ELF-1 (cell line): ENCODE measurements at places on chromosomes 4 and X.

- DNase-seq, result no peak
Measured at GRCh38 chrX:134821901-134822300, 163.6 kb upstream of the PLAC1 start.

DNA sequence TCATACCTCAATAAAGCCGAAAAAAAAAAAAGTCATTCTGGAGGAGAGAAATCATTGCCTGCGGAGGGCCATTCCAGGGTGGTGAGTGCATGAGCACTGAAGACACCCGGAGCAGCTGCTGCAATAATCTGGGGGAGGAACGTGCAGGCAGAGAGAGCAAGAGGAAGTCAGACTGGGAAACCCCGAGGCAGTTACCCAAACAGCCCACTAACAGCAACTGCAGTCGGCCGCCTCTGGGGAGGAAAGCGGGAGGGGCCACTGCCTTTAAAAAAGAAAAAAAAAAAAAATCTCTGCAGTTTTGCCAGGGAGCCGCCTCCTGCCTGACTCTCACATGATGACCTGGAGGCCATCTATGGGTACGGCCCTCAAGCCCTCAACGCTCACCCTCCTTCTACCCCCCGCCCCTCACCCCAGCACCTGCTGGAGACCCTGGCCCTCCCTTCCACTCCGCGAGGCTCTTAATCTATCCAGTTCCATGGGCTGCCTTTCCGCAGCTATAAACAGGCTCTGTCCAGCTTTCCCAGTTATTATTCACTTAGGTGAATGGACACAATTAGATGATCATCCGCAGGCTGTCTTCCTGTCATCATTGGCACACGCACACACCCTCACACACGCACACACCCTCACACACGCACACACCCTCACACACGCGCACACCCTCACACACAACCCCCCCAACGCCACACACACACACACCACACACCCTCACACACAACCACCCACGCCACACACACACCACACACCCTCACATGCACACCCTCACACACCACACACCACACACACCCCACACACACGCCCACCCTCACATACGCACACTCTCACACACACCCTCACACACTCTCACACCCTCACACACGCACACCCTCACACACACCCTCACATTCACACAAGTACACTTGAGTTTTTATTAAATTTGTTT, 3.4 kb upstream of the AVPR2 start:
- peak; percentile 88 for DNase-seq

DNA sequence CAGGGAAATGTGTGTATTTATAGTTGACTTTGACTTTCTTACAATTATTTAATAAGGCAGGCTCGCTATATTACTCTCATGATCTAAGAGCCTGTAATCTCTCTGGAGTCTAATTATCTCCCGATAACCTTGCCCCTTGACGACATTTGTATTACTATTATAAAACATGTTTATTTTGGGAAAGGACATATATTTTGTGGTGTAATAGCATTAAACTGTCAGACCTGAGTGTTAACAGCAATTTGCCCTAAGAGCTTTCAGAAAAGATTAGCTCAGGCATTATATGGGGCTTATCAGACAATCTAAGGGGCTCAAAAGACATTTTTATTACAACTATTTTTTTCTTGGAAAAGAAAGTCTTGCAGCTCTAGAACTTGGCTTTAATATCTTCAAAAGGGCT, 427.9 kb upstream of the SLIT2 start:
- no peak for DNase-seq

DNA sequence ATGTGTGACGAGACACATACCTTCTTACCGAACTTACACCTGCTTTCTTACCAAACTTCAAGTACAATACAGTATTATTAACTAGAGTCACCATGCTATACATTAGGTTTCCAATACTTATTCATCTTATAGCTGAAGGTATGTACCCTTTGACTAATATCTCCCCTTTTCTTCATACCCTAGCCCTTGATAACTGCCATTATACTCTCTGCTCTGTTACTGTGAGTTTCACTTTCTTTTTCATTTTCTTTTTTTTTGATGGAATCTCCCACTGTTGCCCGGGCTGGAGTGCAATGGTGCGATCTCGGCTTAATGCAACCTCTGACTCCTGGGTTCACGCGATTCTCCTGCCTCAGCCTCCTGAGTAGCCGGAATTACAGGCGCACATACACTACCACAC, 3.4 kb upstream of the PNMA5 start:
- DNase-seq, result no peak

DNA sequence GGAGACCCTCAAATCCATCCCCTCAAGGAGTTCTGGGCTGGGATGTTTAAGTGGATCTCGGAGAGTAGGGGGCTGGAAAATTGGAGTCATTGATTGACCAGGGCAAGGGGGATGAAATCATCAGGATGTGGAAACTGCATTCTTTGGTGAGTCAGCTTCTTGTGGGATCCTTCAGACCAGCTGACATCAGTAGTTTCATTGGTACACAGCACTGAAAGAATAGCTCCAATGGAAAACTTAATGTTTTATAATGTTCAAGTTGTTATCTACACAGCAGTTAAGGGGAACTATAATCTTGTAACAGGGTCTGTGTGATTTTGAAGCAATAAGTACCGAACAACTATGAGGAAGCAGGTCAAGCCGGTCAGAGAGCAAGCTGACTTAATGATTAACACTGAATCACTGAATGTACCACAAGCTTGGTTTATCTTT, 506.1 kb downstream of the RPA4 start:
- peak; percentile 19 for DNase-seq

DNA sequence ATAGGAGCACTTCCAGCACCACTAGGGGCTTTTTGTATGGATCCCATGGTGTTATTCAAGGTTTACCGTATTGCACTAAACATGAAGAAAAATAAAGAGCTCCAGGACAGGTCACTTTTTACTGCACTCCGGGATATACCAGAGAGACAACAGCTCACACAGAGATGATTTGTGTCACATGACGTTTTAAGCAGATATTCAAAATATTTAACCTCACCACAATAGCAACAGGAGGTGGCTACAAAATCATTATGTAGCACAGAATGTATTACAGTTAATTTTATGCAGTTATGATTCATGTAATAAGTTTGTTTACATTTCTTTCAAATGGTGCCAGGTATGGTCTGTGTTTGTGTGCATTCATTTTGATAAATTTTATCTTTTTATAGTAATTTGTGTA, 100.6 kb downstream of the LUZP4 start:
- no peak for DNase-seq

GRCh38 chr4:145299380-145300076, 119.1 kb upstream of the OTUD4 start:
- no peak for DNase-seq

- DNase-seq, result no peak
Measured at GRCh38 chrX:31366041-31366440, 294.2 kb upstream of the FTHL17 start.

GRCh38 chrX:17464194-17464593, 89.2 kb downstream of the NHS start:
- DNase-seq, result peak; percentile 76

DNA sequence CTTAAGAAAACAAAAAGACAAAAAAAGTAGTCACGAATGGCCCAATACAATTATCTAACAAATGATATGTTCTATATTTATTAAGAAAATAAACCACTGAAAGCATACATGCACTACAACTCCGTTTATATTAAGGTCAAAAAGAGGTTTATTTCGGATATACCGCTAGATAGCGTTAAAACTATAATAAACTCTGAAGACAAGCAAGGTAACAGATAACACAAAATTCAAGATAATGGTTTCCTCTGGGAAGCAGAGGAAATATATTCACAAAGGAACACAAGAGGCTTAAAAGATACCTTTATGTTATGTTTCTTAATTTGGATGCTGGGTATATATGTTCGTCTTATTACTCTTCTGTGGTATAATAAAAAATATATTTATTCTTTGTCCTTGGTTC, 4.7 kb upstream of the FAM200B start:
- no peak for DNase-seq

DNA sequence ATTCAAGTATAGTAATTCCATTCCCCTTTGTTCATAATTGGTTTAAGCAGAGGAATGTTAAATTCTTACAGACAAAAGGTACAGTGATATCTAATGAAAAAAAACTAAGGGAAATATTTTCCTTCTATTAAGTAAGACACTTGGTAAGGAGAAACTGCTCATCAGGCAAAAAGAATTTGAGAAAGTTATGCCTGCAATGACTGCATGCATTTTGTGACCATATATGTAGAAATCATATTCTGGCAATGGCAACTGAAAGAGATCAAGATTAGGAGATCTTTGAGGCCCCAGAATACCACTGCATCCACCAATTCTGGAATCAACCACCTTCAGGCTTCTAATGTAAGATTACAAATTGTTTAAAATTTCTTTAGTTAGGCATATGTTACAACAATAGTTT, 364.8 kb downstream of the PCDH10 start:
- DNase-seq, result no peak

- DNase-seq, result peak; percentile 95
Measured at GRCh38 chrX:112851161-112851779, 10.6 kb upstream of the AMOT start.

DNA sequence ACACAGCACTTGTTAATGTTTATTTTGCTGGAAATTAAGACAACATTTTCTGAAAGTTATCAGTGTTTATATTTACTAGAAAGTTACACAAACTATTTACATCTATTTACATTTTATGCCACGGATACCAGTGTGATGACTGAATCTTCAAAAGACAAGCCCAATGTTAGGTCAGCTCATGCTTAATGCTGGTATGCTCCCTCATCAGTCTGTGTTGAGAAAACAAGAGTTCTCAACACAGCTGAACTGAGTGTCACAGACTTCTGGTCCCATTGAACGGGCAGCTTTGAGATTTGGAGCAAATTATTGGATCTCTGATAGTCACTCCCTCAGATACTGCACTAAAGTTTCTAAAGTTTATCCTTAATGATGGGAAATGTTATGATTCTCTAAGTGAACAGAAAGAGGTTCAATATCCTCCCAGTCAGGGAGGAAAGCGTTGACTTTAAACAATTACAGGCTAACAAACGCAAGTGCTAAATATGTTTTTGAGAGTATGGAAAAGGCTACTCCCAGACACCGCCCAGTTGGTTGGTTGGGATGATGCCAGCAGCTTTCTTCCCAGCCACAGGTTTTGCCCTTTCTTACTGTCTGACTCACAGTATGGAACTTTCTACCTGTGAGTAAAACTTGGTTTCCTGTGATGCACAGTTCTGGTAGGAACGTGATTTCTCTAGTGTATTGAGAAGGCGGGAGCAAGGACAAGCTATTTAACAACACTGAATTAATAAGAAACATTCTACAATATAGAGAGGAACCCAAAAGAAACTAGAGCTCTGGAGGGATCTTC, 1293.6 kb upstream of the TENM3 start:
- DNase-seq, result no peak

- DNase-seq, result no peak
Measured at GRCh38 chrX:139766545-139766983, 58.6 kb upstream of the MCF2 start.

DNA sequence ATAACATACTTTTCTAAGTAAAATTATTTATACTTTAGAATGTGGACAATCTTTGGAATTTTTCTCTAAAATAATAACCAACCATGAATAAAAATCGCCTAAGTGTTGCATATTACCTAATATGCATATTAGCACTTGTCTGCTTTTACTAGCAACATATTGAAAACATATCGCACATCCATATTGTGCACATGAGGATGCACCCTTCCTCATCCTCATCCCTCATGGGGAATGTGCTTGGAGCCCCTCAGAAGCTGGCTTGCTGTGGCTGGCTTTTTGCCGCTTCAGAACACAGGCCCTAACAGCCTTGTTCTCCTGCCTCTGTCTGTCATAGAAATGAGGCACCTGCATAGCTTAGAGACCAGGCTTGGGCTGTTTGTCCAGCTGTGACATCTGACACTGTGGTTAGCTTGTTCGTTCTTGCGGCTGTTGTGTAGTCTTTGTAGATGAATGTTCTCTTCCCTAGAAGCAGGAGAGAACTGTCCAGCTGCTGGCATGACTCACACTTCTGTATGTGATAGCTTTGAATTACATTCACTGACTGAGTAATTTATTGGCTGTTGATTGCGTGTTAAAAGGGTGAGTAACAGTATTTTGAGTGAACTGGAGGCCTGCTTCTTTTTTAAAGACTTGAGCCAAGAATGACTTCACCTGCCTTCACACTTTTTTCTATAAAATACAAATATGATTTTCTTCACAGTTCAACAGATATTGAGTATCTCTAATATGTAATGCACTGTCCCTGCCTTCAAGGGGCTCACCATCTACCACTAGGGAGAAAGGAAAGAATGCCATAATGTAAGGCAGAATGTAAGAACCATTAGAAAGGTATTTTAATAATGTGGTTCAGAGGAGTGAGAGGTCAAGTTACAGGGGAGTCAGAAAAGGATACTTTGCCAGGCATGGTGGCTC, 81.9 kb downstream of the HMGB2 start:
- DNase-seq, result peak; percentile 54

DNA sequence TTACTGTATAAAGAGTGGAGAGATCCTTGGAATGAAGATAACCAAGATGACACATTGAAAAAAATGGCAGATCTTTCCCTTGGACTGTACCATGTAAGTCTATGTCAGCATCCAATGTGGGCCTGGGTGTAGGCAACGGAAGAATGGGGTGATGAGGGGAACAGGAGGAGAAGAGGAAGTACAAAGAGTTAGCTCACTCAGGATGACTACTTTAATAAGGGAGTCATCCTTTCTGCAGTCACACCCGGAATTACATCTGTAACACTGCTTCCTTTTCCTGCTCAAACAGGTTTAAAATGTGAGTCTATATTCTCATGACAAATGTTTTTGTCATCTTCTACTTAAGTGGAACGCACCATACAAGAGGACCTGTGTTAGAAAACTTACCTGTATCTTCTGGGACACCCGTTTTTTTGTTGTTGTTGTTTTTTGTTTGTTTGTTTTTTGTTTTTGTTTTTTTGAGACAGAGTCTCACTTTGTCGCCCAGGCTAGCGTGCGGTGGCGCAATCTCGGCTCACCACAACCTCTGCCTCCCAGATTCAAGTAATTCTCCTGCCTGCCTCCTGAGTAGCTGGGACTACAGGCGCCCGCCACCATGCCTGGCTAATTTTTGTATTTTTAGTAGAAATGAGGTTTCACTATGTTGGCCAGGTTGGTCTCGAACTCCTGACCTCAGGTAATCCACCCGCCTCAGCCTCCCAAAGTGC, 18.0 kb downstream of the HPSE start:
- DNase-seq, result no peak

DNA sequence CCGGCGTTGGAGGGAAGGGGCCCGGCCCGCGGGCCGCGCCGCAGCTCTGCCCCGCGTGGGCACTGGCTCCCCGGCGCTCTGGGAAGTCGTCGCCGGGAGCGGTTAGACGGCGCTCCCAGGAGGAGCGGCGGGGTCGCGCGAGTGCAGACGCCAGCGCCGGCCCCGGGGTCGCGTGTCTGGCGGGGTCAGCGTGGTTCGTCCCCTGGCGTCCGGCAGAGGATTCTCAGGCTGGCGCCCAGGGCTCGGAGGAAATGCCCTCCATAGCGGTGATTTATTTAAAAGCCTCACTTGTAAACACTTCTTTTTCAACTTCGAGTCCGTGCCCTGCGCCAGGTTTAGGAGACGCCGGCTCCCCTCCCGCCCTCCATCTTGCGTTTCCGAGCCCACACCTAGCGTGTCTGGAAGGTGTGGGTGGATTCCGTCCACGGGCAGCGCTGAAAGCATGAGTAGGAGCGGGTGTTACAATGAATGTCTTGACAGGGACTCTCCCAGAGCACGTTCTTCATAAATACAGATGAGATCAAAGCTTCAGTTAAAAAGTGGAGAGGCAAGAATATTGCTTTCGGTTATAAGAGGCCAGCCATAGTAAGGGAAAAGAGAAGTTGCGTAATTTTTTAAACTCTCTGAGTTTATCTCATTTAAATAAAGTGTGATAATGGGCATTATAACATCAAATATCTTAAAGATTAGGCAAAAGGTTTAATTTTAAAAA, 692 bp downstream of the FAM241A start:
- DNase-seq, result peak; percentile 44
